ENCODE measurements at places on chromosomes 2 and 18.

DNA sequence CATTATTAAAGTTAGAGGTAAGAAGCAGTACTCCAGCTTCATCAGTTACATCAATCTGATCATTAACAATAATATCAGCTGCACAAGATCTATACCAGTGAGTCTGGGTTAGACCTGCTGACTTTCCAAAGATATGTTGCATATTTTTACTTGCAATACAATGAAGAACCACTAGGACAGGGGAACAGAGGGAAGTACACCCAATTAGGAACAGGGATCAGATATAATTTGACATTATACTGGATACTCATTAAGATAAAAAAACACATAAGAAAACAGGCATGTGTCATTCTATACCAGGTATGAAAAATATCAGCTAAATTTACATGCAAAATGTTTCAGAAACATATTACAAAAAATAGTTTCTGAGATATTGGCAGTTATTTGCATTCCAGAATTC lies 995.1 kb upstream of the DDX18 start:
- DNase-seq: no peak

DNA sequence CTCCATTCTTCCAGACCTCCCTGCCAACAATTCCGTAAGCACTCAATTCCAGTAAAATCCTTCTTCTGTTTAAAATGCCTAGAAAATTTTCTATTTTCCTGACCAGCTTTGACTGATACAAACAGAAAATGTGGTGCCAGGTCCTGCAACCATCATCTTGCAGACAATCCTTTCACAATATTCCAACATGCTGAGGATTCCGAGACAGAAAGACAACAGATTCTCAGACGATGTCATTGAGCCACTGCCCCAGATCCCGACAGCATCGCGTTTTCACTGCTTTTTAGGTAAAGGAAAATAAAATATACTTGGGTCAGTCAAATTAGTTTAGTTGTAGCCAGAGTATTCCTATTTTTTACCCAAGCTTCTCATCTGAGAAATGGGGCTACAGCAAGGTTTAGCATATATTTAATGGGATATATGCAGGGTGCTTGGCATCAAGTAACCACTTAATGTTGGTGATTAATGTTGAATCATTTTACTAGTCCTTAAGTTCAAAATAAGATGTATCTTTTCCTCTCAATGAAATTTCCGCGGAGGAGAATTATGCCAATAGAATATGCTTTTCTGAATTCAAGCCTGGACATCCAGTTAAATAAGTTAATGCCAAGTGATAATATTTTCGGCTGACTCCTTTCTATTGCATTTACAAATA lies 866.6 kb downstream of the SLC4A3 start:
- DNase-seq: no peak

GRCh38 chr2:206482123-206482522 lies 38.8 kb downstream of the ADAM23 start:
- no peak for DNase-seq

GRCh38 chr2:102082571-102083392 lies 59.8 kb upstream of the IL1R1 start:
- DNase-seq: no peak

DNA sequence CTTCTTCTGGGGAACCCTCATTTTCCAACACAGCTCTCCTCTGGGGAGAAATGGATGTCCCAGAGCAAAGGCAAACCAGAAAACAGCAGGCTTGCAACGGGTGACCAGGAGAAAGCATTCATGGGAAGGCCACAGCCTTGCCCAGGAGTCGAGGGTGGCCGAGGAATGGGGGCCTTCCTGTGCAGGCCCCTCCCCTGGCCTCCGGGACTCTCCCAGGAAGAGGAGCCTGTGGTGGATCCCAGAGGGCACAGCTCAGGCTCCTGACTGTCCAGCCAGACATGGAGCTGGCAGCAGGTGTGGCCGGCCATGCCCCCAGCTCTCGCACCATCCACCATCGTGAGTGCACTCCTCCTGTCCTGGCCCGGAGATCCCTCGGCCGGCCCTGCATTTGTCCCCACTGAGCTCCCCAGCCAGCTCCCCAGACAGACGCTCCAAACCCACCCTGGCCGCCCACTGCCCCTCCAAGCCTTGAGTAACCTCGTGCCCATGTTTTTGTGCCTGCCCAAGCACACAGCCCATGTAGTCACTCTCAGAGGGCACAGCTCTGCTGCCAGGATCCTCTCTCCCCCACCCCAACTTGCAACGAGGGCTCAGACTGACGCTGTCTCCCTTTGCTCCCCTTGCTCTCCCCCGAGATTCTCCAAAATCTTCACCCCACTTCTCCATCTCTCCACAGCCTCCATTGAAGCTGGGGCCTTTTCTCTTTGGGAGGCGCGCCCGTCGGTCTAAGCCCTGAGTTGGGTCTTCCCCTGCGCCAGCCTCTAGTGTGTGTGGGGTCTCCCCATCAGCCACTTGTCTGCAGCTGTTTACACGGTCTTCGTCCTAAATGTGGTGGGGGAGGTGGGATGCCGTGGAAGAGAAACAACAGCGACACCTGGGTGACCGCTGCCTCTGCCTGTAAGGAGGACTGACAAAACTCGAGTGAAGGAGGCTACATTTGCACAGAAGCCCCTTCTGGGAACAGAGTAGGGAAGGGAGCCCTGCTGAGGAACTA lies 9.8 kb downstream of the PRLH start:
- no peak for DNase-seq

DNA sequence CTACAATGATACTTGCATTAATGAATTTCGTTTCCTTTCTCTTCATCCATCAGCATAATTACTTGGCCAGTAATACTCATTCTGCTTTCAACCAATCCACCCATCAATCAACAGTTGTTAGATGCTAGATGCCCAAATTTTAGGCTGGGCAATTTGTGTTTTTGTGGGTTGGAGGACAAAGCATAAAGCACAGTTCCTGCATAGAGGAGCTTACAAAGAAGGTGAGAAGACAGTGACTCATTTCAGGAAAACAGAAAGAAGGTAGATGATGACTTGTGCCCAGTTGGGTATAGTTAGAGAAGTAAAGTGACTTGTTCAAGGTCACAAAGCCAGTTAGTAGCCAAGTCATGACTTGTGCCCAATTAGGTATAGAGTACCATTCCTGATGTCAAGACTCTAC lies 1186.8 kb upstream of the CELF4 start:
- DNase-seq: no peak

DNA sequence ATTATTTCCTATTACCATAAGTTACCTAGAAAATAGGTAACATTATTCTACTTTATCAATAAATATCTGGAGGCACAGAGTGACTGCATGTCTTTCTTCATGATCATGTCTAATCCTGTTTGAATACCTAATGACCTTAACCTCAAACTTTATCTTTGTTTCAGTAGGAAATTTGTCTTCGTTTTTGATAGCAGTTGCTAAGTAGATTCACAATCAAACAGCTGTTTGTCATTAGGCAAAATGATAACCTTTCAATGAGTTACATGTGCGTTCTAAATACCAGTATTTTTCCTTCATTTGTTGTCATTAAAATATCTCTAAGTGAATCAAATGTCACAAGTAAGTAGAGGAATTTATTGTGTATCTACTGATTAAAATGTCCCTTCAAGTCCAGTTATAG lies 473.8 kb downstream of the NRXN1 start:
- DNase-seq: no peak

- no peak for DNase-seq
Measured at GRCh38 chr2:212816267-212816666, 277.7 kb upstream of the ERBB4 start.

DNA sequence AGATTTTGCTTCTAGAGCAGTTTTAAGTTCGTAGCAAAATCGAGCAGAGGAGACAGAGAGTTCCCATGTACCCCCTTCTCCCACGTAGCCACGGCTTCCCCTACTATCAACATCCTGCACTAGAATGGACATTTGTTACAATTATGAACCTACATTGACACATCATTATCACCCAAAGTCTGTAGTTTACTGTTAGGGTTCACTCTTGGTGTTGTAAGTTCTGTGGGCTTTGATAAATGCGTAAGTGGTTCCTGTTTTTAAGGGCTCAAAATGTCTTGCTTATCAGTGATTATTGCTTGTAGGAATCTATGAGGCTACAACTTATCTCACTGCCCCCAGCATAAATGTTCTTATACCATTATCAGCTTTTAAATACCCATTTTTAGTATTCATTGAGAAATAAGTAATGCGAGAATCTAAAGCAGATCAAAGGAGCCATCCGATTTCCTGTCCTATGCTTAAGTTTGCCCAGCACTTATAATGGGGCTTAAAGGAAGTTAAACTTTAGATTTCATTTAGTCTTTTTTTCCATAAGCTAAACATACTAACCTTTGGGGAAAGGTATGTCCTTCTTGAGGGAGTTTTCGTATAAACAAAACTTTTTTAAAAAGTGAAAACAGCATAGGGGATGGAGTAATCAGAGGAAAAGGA lies 118.7 kb downstream of the HAUS1 start:
- no peak for DNase-seq

All from head of caudate nucleus (tissue), 42 donors.